ENCODE measurements at places on chromosomes 16 and 17. TPM values are rescaled to one million over a fixed set of nuclear protein-coding genes. Genes with fewer than 3 reads are reported as not detected.

Gene TAF1C
- 83.7 TPM for total RNA-seq

Gene PPP1R27
- not detected for total RNA-seq

Gene HBA2
- not detected for total RNA-seq

Gene TBC1D3E
- total RNA-seq: not detected

Gene ASB16
- total RNA-seq: not detected

Gene IGSF6
- total RNA-seq: not detected

- no peak for DNase-seq
Measured at GRCh38 chr16:55393991-55394390, 70.0 kb downstream of the IRX6 start.

GRCh38 chr16:50093607-50094539, 28.1 kb downstream of the HEATR3 start:
- DNase-seq: no peak

- DNase-seq: no peak
Measured at GRCh38 chr16:75957870-75958269, 231.6 kb upstream of the CPHXL start.

- DNase-seq: no peak
Measured at GRCh38 chr16:66706506-66706880, 9.9 kb upstream of the CMTM4 start.

- no peak for DNase-seq
Measured at GRCh38 chr16:85554889-85555718, 58.0 kb upstream of the GSE1 start.

DNA sequence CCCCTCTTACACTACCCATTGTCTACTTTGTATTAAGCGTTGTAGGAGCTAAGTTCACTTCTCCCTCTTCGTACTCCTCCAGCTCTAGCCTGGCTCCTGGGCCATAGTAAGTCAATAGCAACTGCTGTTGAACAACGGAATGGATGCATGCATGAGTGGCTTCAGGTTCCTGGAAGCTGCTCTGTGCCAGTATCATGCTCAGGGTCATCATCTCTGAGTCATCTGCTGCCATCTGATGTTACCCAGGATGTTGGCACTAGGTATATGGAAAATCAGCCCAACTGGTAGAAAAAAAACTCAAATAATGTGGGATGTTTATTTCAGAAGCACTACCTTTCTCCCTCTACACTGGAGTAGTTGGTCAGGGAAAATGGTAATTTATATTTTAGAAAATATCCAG, 536.8 kb downstream of the NPIPA7 start:
- DNase-seq: no peak

DNA sequence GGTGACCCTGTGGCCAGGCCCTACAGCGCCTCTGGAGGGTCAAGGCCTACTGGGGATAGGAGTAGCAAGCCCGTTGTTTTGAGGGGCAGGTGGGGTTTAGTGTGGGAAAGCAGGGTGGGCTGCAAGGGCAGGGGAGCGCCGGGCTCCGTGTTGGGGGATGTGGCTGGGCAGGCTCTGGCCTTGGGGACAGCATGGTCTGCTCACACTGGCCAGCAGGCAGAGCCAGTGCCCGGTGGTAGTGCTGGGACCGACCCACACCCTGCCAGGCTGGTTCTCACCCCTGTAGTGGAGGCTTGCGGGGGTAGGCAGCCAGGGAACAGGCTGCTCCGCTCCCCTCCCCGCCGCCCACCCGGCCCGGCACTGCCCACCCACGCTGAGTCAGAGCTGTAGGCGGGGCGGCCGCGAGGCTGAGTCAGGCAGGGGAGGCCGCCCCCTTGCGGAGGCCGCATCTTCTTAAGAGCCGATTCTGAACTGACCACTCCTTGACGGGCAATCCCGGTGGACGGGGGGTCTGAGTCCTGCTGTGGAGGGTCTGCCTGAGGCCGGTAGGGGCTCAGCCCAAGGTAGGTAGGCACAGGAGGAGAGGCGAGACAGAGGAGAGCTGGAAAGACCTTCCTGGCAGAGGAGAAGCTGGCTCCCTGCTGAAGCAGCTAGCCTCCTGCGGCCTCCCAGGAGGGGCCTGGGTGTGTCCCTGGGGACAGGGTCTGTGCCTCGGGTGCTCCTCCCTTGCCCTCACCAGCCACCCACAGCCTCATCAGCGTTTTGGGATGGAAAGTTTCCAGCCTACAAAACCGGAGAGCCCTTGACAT, 62.4 kb downstream of the BAIAP2 start:
- peak; percentile 83 for DNase-seq

- no peak for DNase-seq
Measured at GRCh38 chr17:65797101-65797500, 235.7 kb upstream of the AXIN2 start.

- no peak for DNase-seq
Measured at GRCh38 chr16:57805176-57805575, 2.9 kb upstream of the KIFC3 start.

DNA sequence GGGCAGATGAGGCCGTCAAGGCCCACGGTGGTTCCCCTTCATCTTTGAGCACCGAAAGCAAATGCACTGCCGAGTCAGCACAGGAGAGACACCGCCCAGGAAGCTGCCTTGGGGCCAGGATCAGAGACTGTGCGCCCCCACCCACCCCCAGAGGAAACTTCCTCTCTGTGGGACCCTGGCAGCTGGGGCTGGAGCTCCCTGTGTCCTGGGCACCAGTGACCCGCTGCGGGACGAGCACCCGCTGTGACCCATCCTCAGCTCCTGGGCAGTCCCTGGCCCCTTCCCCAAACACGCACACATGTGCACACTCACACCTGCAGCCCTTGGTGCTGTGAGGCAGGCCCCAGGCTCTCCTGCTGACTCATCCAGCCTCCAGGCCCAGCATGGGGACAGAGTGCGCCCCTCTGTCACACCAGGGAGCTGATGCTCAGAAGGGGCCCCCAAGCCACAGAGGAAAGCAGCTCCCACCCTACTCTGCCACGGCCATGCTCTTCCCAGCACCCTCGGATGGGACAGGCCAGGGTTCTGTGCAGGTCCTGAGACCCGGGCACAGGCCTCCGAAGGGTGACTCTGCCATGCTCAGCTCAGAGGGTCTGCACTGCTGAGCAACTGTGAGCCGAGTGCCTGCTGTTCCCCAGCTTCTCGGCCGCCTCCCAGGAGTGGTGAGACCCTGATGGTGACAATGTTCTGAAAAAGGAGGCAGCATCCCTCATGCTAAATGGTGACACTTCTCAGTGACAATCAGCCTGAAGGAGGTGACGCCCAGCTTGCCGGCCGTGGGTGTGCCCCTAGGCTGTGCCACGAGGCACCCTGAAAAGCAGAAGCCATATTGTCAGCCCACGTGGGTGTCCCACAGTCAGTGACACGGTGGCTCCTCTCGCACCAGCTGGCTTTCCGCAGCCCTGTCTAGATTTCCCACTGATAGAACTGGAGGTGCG, 3.6 kb downstream of the PIEZO1 start:
- DNase-seq: no peak

DNA sequence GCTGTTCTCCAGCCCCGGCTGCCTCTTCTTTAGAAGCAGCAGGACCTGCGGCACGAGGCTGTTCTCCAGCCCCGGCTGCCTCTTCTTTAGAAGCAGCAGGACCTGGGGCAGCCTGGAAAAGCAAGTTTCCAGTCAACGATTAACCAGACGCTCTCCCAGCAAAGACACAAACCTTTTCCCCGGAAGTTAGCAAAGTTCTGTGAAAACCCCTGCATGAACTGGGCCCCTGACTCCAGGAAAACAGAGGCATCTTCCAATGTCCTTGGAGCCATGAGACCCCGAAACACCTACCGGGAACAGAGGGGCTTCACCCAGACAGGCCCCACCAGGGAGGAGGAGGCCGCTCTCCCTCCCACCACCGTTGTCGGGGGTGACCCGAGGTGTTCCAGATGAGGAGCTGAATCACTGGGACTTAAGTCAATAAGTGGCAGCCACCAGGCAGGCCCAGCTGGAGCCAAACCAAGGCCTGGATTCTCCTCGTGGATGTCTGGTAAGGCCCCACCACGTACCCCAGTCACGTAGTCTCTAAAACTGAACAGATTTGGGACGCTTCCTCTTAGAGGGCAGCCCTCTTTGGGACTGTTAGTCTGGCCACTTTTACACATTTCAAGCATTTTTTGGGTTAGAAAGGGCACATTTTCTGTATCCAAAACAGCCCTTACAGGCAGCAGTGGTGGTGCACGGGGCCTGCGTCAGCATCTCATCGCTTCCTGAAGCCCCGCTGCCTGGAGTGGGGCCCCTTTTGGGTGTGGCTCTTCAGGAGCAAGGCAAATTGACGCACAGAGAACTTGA, at the start of gene RPH3AL:
TSS of gene RPH3AL (minus strand) at position 387 of the 792 bp plus-strand sequence. CDS start 25,264 bp downstream, outside the sequence.
- peak; percentile 70 for DNase-seq

- DNase-seq: no peak
Measured at GRCh38 chr17:50109207-50109606, 14.1 kb downstream of the PDK2 start.

DNA sequence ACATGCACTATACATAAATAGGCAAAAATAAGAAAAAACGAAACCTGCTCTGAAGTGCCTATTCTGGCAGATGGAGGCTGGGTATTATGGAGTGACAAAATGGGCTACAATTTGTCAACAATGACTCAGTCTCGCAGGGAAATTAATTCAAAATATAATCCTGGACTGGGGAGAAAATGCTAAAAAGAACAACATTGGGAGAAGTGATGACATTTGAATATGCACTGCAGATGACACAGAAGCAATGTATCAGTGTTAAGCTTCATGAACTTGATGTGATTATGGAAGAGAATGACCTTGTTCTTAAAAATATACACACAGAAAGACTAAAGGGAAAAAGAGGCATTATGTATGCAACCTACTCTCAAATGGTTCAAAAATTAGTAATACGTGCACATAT, 74.8 kb upstream of the PSMD7 start:
- DNase-seq: no peak

- no peak for DNase-seq
Measured at GRCh38 chr17:39706921-39707337, 7.1 kb downstream of the ERBB2 start.

- no peak for DNase-seq
Measured at GRCh38 chr16:48522041-48522440, 87.9 kb downstream of the N4BP1 start.

DNA sequence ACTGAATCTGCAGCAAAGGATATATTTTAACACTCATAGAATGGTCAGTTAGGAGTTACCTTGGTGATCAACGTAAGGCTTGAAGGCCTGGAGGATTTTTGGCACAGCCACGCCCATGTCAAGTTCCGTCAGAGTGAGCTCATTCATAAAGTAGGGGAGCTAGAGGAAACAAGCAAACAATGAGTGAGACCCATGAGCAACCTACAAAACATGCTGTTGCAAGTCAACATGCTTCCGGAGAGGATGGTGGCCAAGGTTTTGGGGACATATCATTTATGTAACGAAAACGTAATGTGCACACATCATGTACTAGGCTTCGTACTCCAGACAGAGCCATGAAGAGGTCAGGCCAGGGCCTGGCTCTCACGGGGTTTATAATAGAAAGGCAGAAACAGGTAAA, 41.1 kb upstream of the ERN1 start:
- DNase-seq: no peak

- DNase-seq: no peak
Measured at GRCh38 chr17:64687961-64688360, 25.9 kb upstream of the SMURF2 start.

DNA sequence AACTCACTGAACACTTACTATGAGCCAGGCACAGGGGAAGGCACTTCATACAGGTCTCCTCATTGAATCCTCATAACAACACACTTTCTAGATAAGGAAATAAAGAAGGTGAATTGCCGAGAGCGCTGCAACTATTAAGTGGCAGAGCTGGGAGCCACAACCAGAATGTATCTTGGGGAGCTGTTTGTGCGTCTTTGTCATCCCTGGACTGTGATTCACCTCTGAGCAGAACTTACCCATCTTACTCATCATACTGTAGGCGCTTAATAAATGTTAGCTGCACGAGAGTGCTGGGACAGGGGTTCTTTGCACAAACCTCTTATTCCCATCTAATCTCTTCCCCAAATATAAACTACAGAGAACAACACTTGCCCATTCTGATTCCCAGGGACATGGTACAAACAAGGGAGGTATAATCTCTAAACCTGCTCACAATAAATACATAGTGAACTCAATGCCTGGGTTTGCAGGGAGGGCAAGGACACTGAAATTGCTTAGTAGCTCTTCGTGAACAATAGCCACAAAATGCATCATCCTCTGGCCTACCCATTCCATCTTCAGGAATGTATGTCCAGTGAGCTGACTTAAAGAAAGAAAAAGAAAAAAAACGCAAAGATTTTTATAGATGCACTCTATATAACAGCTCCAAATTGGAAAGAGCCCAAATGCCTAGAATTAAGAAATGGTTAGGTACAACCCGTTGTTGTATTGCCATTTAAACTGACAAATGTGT, 43.0 kb downstream of the MYO18A start:
- DNase-seq: no peak
